ENCODE measurements at places on chromosomes 2 and 18. TPM values are rescaled to one million over a fixed set of nuclear protein-coding genes. Genes with fewer than 3 reads are reported as not detected.

PRKAG3 gene
- not detected for total RNA-seq

ST6GAL2 gene
- total RNA-seq, result 0.44 TPM

GPR55 gene
- total RNA-seq, result under 0.01 TPM

HOXD3 gene
- total RNA-seq, result 2.6 TPM

DTNA gene
- 8.0 TPM for total RNA-seq

RAD51AP2 gene
- total RNA-seq, result under 0.01 TPM

MALT1 gene
- 37.8 TPM for total RNA-seq

NMUR1 gene
- not detected for total RNA-seq

CDH20 gene
- total RNA-seq, result not detected

ZFP36L2 gene
- total RNA-seq, result 9.3 TPM

IL18R1 gene
- total RNA-seq, result 0.43 TPM

WNT6 gene
- total RNA-seq, result not detected

POTEJ gene
- not detected for total RNA-seq

RFX8 gene
- 3.1 TPM for total RNA-seq

PROKR1 gene
- not detected for total RNA-seq

CDK5R2 gene
- total RNA-seq, result not detected

SCN9A gene
- 60.1 TPM for total RNA-seq

HOXD12 gene
- 0.22 TPM for total RNA-seq

ECEL1 gene
- not detected for total RNA-seq

ZNF514 gene
- 10.9 TPM for total RNA-seq

LIMS1 gene
- 148 TPM for total RNA-seq

PLB1 gene
- total RNA-seq, result 2.4 TPM

CTIF gene
- 32.4 TPM for total RNA-seq

TDRD15 gene
- total RNA-seq, result not detected

MALL gene
- total RNA-seq, result 2.4 TPM

CLHC1 gene
- 7.2 TPM for total RNA-seq

GALR1 gene
- not detected for total RNA-seq

ANTXR1 gene
- total RNA-seq, result 170 TPM

LYG2 gene
- not detected for total RNA-seq

RIT2 gene
- total RNA-seq, result not detected
